NCI-H774 (cell line): ENCODE measurements at places on chromosomes 6 and 20.

GRCh38 chr6:164035900-164036485, 621.5 kb downstream of the QKI start:
- DNase-seq, result peak; percentile 32

DNA sequence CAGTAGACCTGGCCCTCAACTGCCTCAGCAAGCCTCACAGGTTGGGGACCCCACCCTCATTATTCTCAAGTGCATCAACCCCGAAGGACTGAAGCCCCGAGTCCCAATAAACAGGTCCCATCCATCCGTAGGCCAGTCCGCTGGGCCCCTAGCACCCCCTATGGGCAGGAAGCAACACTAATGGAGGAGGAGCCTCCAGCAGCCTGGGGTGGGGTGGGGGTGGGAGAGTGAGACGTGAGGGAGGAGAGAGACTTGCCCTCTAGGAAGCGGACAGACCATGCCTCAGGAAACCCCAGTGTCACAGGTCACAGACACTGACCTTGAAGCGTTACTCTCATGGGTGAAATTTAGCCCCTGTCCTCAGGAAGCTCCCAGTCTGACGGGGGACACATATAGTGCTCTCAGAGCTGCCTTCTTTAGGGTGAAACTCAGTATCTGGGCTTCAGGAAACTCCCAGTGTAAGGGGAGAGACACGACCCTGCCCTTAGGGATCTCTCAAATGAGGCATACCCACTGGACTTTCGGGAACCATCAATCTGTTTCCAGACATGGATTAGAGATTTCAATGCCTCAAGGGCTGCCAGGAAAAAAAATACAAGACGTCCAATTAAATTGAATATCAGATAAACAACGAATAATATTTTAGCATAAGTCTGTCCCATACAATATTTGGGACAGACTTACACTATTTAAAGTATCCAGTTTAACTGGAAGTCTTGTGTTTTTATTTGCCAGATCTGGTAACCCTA, 125.8 kb downstream of the MRPL14 start:
- DNase-seq, result peak; percentile 32

DNA sequence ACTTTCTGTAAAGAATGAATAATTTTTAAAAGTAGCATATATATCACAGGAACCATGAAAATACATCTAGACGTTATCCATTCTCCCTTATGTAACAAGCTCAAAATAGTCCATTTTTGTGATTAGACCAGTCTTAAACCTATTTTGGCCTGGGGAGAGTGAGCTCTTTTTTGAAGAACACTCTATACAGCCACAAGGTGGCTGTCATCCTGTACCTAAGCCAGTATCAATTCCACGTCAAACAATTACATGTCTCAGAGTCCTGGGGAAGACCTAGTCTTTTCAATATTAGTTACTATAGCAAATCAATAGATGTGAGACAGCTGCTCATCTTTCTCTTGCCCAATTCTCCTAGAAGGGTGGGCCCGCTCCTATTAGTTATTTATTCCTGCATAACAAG, 28.4 kb downstream of the FBXO5 start:
- DNase-seq, result no peak

DNA sequence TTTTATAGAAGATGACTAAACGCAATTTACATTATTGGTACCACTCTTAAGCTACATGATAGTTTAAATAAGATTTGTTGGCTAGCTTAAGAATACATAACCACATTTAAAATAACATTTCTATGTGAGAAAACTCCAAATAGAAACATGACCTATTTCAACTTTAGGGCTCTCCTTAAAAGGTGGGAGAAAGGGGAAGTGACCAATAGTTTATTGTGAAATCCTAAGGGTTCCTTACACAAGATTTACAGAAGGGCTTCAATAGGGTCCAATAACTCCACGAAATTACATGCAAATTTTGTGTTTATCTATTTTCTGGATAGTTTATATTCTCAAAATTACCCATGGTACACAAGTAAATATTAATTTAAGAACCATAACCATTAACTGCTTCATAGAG, 91.6 kb upstream of the DST start:
- no peak for DNase-seq

- no peak for DNase-seq
Measured at GRCh38 chr6:1267057-1267732, 44.7 kb upstream of the FOXQ1 start.

- DNase-seq, result no peak
Measured at GRCh38 chr20:63658749-63659187, 656 bp downstream of the RTEL1 start.

DNA sequence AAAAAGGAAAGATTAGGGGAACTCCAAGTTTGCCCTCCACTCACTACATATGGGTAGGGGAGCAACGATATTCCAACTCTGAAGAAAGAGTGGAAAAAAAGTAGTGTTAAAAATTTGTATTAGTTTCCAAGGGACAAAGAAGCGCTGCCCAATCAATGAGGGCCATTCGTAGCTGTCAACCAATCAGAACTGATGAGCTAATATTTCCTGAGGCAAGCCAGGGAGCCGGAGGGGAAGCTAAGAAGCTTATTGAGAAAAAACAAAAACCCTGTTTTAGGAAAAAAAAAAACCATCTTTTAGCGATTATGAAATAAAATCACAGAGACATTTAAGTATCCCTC, 59.5 kb downstream of the TRIM38 start:
- peak; percentile 62 for DNase-seq

GRCh38 chr6:13687917-13688351, 23.7 kb downstream of the RANBP9 start:
- DNase-seq, result no peak

- no peak for DNase-seq
Measured at GRCh38 chr6:135094403-135094821, 39.8 kb upstream of the HBS1L start.

DNA sequence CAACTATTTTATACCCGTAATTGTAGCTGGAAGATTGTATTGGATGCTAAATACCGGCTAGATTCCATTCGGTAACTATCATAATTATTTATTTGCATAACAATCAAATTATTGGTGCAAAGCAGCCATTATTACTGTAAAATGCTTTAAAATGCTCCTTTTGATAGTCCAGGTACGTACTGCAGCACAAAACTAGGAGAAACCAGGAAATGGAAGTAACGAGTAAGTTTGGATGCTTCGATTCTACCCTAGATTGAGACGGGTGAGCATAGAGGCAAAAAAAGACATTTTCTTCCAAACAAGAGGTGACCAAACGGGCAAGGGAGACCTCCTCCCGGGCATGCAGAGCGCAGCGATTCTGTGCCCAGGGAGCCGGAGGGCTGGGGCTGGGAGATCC, 469 bp upstream of the XRN2 start:
- no peak for DNase-seq

- DNase-seq, result no peak
Measured at GRCh38 chr6:54426995-54427394, 118.8 kb downstream of the TINAG start.

DNA sequence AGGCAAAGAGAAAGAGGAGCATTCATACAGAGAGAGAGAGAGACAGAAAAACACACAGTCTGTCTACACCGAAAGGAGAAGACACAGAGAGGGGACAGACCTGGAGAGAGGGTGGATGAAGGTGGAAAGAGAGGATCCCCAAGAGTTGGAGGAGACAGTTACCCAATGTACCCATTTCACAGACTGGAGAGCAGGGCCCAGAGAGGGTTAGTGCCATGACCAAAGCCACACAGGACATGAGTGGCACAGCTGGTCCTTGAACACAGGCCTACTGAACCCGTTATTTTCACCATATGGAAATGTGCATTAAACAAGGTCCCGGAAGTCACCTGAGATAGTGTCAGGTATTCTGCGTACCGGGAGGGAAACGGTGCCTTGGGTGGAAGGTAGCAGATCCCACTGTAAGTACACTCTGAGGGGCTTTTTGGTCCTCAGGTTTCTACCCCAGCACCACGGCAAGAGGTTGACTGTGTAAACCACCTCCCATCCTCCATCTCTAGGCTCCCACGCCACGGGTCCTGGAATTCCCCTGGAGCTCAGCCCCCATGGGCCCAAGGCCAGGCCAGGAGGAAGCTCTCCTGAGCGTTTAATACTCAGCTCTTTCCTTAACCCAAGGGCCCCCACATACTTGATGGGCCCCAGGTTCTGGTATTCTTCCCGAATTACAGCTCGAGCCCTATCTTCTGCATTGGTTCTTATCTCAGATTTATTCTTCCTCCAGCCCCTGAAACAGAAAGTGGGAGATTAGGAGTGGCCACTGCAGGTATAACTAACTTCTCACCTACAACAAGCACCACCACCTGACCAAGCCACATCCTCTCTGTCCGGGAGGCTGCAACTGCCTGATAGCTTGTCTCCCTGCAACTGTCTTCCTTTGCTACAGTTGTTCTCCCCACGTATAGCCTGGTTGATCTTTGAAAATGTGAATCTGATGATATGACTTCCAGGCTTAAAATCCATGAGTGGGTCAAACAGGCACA, 38.4 kb upstream of the OCSTAMP start:
- no peak for DNase-seq

DNA sequence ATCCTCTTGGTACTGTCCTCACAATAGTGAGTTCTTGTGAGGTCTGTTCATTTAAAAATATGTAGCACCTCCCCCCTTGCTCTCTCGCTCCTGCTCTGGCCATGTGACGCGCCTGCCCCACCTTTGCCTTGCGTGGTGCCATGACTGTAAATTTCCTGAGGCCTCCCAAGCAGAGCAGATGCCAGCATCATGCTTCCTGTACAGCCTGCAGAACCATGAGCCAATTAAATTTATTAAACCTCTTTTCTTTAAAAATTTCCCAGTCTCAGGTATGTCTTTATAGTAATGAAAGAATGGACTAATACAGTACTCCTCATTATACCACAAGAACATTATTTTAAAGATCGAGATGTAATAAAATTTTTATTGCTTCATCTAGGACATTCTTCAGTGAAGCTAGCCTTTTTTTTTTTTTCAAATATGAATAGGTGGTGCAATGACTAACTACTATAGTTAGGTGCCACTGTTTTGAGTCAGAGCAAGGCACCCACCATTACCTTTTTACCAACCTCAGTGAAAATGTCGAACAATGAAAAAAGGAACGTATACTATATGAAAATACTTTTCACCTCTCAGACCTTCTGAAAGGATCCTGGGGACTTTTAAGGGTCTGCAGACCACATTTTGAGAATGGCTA, 191.1 kb upstream of the SGK1 start:
- no peak for DNase-seq

DNA sequence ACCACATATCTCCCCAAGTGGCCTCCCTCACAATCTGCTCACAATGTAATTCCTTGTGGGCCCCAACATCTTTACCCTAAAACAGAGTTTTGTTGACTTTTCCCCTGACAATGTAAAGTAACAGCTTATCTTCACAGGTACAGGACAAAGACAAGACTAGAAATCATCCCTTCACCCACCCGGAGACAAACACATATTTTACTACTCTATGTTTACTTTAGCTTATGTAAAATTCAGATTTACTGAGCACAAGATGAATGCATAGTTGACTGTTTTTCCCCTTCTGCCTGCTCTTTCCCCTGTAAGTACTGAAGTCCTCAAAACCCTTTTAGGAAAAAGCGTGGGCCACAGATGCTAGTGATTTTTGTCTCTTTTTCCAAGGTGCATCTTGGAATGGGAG, 61.0 kb downstream of the RPP21 start:
- DNase-seq, result no peak

GRCh38 chr6:88483424-88483823, 317.3 kb upstream of the CNR1 start:
- no peak for DNase-seq

GRCh38 chr6:56955171-56956155, 556 bp downstream of the BEND6 start:
- DNase-seq, result peak; percentile 79

GRCh38 chr6:112040956-112041355, 12.9 kb upstream of the CCN6 start:
- DNase-seq, result no peak

GRCh38 chr20:64158346-64159285, 5.6 kb upstream of the MYT1 start:
- no peak for DNase-seq

DNA sequence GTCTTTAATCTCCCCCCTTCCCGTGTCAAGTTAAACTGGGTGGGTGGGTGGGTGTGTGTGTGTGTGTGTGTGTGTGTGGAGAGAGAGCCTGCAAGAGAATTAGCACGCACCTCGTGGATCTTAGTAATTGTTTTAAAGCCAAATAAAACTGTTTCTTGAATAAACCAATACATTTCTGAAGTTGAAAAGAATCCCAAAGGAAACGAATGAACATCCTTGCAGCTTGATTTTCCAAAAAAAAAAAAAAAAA, 381 bp upstream of the BICRAL start:
- DNase-seq, result no peak

DNA sequence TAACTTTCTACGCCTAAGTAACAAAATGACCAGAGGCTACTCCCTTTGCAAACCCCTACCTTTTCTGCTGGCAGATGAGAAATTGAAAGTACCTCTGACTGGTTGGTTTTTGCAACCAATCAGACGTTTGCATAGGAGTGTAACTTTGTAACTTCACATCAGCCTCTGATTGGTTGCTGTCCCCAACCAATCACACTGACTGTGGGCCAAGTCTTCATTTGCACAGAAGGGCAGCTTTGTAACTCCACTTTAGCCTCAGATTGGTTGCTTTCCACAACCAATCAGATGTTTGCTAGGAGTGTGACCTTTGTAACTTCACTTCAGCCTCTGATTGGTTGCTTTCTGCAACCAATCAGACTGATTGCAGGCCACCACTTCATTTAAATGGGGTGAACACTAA, 89.1 kb downstream of the ME1 start:
- no peak for DNase-seq

- no peak for DNase-seq
Measured at GRCh38 chr20:35010405-35011192, 54.9 kb downstream of the MYH7B start.

DNA sequence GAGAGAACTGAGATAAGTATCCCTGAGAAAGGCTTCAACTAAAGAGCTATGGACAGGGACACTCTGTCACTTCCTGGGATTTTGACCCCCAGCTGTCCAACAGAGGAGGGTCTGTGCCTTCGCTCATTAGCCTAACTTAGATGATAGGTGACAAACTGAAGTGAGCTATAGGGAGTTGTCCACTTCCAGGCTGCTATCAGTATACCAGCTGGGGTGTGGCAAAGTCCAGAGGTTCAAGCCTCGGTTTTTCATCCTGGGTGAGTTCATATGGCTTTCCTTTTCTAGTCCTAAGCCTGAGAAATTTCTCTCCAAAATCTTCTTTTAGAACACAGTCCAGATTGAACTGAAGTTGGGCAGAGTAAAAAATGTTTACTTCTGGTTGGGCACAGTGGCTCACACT, 5.9 kb upstream of the PAQR8 start:
- no peak for DNase-seq

DNA sequence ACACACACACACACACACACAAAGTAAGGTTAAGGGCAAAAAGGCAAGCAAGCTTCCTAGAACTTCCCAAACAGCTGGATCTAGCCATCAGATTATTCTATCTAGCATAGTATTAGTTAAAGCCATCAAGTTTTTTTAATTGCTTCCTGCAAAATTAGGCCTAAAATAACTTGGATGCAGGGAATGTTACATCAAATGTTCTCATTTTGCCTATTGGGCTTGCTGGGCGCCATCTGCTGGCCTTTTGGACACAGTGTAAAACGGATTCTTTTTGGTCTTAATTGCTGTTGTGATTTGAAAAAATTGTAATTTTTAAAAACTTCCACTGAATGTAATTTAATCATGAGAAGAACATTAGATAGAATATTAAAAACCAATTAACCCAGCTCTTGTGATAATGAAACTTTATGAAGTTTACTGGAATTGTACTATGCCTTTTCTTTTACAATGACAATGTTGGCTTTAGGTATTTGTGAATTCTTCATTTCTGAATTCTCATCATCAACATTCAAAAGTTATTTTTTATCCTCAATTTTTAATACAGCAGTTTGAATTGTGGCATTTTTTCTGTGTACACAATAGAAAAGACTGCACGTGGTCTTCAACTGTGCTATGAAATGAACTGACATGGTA, 6.8 kb downstream of the MKKS start:
- peak; percentile 44 for DNase-seq

GRCh38 chr20:59149678-59150504, 13.7 kb upstream of the ZNF831 start:
- DNase-seq, result no peak
